ENCODE measurements at places on chromosomes 5 and 9. TPM values are rescaled to one million over a fixed set of nuclear protein-coding genes. Genes with fewer than 3 reads are reported as not detected.

The SH2D3C gene
- total RNA-seq = 59.4 TPM

GRCh38 chr5:113527746-113528145 is 14.3 kb downstream of the YTHDC2 start:
- H3K27me3 ChIP-seq = no peaks in the 10 kb centered on the region
- H3K36me3 ChIP-seq = no peaks in the 10 kb centered on the region
- DNase-seq = no peak
- no peak overlapping the region for H3K4me3 ChIP-seq
- H3K4me1 ChIP-seq = peaks cover 11% of the 10 kb centered on the region

DNA sequence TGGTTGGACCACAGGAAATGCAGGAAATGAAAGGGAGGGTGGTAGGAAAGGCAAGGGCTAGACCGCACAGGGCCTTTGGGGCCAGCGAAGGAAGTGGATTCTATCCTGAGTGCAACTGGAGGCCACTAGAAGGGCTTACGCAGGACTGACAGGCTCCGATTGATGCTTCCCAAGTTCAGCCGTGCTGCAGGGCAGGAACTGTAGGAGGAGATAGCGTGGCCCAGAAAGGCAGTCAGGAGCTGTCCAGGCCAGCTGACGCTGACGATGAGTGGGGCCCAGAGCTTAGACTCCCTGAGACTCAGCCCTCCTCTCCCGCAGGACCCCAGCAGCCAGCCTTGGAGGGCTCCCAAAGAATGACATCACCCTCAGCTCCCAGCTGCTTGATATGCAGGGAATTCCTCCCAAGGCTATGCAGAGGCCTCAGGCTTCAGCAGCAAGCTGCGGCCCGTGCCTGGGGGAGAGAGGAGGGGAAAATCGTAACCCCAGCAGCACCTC is 48.8 kb downstream of the KCNIP1 start:
- H3K4me1 ChIP-seq = peaks cover 7% of the 10 kb centered on the region
- no peak overlapping the region for H3K27ac ChIP-seq
- no peak overlapping the region for H3K4me3 ChIP-seq
- H3K27me3 ChIP-seq = peaks cover 14% of the 10 kb centered on the region

- H3K4me1 ChIP-seq = peaks cover 32% of the 10 kb centered on the region
- no peak for DNase-seq
- H3K27ac ChIP-seq = no peak overlapping the region
- no peaks in the 10 kb centered on the region for H3K36me3 ChIP-seq
- H3K4me3 ChIP-seq = no peak overlapping the region
Measured at GRCh38 chr5:78594610-78595457, 53.7 kb downstream of the LHFPL2 start.

- H3K4me3 ChIP-seq = no peak overlapping the region
- no peaks in the 10 kb centered on the region for H3K27me3 ChIP-seq
- no peak overlapping the region for H3K27ac ChIP-seq
- H3K36me3 ChIP-seq = no peaks in the 10 kb centered on the region
Measured at GRCh38 chr5:169850409-169850808, 129.9 kb downstream of the INSYN2B start.

DNA sequence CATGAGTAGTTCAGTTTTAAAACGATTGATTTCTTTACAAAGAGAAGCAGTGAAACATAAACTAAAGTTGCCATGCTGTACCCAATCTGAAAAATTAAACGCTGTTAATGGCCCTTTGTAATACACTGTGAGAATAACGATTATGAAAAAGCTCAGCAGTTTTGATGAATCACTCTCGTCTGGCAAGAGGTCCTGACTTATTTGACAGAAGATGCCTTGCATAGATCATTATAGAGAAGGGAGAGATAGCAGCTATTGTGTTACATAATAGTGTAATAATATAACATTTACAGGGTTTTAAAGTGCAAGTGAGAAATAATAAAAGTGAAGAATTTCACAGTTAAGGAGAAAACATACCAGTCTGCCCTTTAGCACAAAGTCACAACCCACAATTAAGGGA is 361.5 kb upstream of the CDH10 start:
- H3K27me3 ChIP-seq = no peaks in the 10 kb centered on the region
- H3K36me3 ChIP-seq = no peaks in the 10 kb centered on the region
- no peaks in the 10 kb centered on the region for H3K4me1 ChIP-seq

DNA sequence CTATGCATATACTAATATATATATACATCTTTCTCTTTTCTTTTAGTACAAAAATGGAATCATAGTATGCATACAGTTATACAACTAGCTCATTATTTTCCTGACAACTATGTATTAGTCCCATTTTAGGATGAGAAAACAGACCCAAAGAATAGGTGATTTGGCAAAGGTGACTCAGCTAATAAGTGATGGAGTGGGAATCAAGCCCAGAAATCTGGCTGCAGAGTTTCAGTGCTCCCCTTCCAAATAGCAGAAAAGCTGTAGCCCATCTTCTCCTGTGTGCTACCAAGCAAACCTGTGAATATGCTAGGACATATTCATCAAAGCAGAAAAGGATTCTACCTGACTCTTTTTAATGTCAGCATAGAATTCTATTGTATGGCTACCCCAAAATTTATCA is 114.7 kb downstream of the ARL15 start:
- no peak overlapping the region for H3K4me3 ChIP-seq
- H3K27ac ChIP-seq = no peak overlapping the region

- no peaks in the 10 kb centered on the region for H3K36me3 ChIP-seq
- no peak overlapping the region for H3K27ac ChIP-seq
- DNase-seq = no peak
Measured at GRCh38 chr5:74673011-74673790, 11.8 kb upstream of the HEXB start.

The CD72 gene
- 4.5 TPM for total RNA-seq

GRCh38 chr5:130520211-130520610 is 615.9 kb downstream of the CHSY3 start:
- no peak overlapping the region for H3K27ac ChIP-seq
- H3K4me3 ChIP-seq = no peak overlapping the region
- H3K36me3 ChIP-seq = no peaks in the 10 kb centered on the region
- H3K27me3 ChIP-seq = no peaks in the 10 kb centered on the region
- no peaks in the 10 kb centered on the region for H3K4me1 ChIP-seq
- DNase-seq = no peak

DNA sequence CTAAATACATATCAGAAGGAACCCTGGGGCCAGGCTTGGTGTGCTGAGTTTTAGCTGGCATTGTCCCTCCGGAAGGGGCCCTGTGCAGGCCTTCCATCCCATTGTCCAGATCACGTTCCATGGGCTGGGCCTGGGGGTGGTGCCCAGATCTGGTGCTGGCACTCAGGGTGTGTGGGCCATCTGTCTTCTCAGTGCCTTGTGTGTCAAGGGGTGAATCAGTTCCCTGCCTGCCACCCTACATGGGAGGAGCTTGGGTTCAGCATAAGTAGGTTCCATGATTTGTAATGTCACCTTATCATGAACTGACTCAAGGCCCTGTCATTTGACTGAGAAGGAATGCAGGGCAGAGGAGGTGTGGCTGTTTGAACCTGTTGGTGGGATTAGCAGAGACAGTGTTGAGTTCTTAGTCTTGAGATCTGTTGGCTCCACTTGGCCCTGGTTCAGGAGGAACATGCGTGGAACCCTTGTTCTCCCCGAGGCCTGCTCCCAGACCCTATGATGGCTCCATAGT is 176.8 kb downstream of the MACROH2A1 start:
- H3K4me1 ChIP-seq = no peaks in the 10 kb centered on the region
- no peak overlapping the region for H3K27ac ChIP-seq
- H3K27me3 ChIP-seq = no peaks in the 10 kb centered on the region

DNA sequence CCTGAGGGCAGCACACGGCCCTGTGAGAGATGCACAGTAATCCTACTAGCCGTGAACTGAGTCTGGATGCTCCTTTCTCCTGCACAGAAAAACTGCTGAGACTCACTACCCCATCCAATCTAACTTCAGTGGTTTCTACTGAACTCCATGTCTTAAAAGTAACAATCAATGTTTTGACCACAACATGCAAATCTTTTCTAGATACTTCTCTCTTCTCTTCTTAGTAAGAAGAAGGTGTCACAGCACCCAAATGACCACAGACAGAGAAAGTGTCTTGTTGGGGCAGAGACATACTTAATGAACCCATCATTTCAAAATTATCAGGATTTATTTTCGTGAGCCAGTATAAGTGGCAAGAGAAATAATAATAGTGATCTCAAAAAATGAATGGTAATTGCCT is 285.8 kb upstream of the MEF2C start:
- DNase-seq = no peak
- no peak overlapping the region for H3K27ac ChIP-seq
- H3K4me1 ChIP-seq = no peaks in the 10 kb centered on the region
- no peaks in the 10 kb centered on the region for H3K27me3 ChIP-seq

GRCh38 chr5:149161026-149161687 is 19.9 kb downstream of the ABLIM3 start:
- no peak for DNase-seq
- H3K27me3 ChIP-seq = no peaks in the 10 kb centered on the region
- peaks cover 24% of the 10 kb centered on the region for H3K4me1 ChIP-seq
- no peaks in the 10 kb centered on the region for H3K36me3 ChIP-seq
- no peak overlapping the region for H3K4me3 ChIP-seq
- peak overlapping the region; percentile 2 for H3K27ac ChIP-seq

DNA sequence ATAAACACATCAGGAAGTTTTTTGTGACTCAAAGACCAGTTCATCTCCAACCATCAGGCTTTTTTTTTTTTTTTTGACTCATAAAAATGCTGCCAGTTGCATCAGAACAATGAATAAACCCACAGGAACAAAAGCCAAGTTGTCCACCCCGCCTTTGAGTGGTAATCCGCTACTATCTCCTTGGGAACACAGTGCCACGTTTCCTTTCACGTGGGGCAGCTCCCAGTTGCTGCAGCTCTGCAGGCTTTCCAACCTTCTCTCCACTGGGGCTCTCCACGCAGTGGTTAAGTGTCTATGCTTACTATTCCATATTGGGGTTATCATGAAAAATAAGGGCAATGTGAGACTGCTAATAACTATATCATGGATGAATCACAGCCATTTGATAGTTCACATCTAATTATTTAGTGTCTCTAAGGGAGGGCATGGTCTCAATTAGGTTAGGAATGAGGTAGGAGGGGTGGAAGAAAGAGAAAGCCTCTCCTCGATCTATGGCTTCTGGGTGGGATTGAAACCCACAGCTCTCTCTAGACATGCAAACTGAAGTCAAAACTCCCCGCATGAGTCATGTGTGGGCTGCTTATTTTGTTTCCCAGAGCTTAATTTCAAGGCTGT is 55.8 kb upstream of the ACTBL2 start:
- no peaks in the 10 kb centered on the region for H3K36me3 ChIP-seq
- DNase-seq = no peak
- H3K4me1 ChIP-seq = no peaks in the 10 kb centered on the region
- H3K27ac ChIP-seq = no peak overlapping the region

- H3K27ac ChIP-seq = no peak overlapping the region
- peak; percentile 56 for DNase-seq
- H3K27me3 ChIP-seq = no peaks in the 10 kb centered on the region
- peaks cover 5% of the 10 kb centered on the region for H3K36me3 ChIP-seq
- H3K4me3 ChIP-seq = no peak overlapping the region
Measured at GRCh38 chr9:70113403-70114022, 69.9 kb downstream of the MAMDC2 start.

DNA sequence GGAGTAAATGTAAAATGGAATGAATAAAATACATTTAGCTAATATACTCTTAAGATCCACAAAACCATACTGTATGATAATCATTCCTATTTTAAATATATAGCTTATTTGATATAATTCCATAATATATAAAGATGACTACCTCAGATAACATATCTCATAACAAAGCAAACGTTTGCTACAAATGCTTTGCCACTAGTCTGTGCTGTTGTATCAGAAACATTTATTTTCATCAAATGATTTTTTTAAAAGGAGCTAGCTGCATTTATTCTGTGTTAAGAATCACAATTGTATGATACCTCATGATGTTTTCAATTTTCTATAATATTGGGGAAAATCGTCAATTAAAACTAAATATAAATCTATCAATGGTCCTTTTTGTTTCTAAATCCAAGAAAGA is 567.2 kb downstream of the PTPRD start:
- no peak for DNase-seq
- H3K27me3 ChIP-seq = no peaks in the 10 kb centered on the region
- H3K4me1 ChIP-seq = no peaks in the 10 kb centered on the region
- H3K27ac ChIP-seq = no peak overlapping the region

The UBE2QL1 gene
- not detected for total RNA-seq

DNA sequence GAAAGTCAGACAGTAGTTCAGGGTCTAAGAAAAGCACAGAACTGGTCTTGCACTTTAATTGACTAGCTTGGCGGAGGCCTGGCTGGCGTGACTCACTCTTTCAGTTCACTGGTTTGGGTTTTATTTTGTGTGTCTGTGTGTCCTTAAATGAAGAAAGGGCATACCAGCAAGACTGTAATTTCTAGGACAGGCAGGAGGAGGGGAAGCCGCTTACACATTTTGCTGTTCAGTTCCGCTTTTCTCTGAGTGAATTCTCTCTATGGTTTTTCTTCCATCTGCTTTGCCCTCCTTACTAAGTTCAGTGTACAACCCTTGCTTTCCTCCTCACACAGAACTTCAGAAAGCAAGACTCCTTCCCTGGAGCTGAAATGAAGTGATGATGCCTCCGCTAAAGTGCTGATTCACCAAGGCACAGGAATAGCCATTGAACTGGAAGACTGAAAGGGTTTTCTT is 150.8 kb downstream of the MEF2C start:
- peak; percentile 45 for DNase-seq
- peaks cover 17% of the 10 kb centered on the region for H3K36me3 ChIP-seq
- peaks cover 9% of the 10 kb centered on the region for H3K4me1 ChIP-seq
- H3K4me3 ChIP-seq = no peak overlapping the region
- H3K27me3 ChIP-seq = no peaks in the 10 kb centered on the region
- peak overlapping the region; percentile 20 for H3K27ac ChIP-seq

The POU5F2 gene
- 1.8 TPM for total RNA-seq

The F2RL2 gene
- not detected for total RNA-seq

- H3K36me3 ChIP-seq = no peaks in the 10 kb centered on the region
- H3K27me3 ChIP-seq = peaks cover 89% of the 10 kb centered on the region
- peak overlapping the region; percentile 90 for H3K27ac ChIP-seq
- peak; percentile 61 for DNase-seq
Measured at GRCh38 chr5:2755076-2755680, 3.7 kb upstream of the IRX2 start.

The PITX1 gene
- total RNA-seq = 0.47 TPM

GRCh38 chr9:113274474-113275156 is 757 bp downstream of the CDC26 start:
- DNase-seq = no peak
- H3K36me3 ChIP-seq = peaks cover 68% of the 10 kb centered on the region
- peak overlapping the region; percentile 97 for H3K27ac ChIP-seq
- H3K27me3 ChIP-seq = no peaks in the 10 kb centered on the region
- peaks cover 24% of the 10 kb centered on the region for H3K4me1 ChIP-seq

DNA sequence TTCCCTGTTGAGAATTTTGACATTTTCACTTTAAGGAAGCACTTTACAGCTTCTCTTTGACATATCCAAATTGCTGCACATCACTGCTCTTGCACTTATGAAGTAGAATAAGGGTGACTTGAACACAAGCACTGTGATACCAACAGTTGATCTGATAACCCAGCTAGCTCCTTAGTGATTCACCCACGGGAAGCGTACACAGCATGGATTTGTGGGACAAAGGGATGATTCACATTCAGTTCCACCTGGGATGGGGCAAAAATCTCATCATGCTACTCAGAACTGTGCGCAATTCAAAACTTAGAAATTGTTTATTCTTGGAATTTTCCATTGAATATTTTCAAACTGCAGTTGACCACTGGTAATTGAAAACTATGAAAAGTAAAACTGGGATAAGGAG is 1565.5 kb upstream of the CDH9 start:
- no peak for DNase-seq
- no peak overlapping the region for H3K27ac ChIP-seq
- no peaks in the 10 kb centered on the region for H3K36me3 ChIP-seq
- H3K4me3 ChIP-seq = no peak overlapping the region

The BNC2 gene
- total RNA-seq = 15.0 TPM

The HRCT1 gene
- total RNA-seq = 8.7 TPM

The CDO1 gene
- 12.8 TPM for total RNA-seq

Measured in lower lobe of right lung (tissue), 2 donors.